ENCODE measurements at places on chromosomes 12 and 14. TPM values are rescaled to one million over a fixed set of nuclear protein-coding genes. Genes with fewer than 3 reads are reported as not detected.

DNA sequence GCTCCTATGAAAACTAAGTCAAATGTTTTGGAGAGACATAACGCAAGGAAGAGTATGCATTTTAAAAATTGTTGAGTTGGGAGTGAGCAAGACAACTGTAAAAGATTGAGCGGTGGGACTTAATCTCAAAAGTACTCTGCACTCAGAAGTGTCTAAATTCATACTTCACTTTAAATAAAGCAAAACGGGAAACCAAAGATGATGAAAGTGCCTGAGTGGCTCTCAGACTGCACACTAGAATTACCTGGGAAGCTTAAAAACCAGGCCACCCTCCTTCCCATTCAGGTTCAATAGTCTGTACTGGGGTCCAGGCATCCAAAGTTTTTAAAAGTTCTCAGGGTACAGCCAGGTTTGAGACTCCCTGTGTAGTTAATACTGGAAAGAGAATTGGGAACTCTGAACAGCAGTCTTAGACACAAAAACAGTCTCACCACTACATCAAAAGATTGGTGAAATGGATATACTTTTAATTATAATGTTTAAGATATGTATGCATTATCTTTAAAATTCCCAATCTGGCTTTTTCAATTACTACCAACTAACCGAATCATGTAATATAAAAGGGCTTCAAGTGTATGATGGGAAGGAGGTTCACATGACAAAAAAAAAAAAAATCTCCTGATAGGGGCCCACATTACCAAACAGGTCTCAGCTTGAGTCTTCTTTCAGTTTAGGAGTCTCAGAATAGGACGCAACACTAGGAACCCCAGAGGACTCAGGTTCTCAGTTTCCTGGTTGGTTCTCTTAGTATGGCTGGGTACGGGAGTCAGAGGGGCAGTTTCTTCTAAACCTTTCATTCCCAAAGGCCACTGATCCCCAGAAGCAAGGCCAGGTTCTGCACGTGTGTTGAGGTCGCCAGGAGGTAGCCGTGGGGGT is 1.0 kb downstream of the HOMEZ start:
- DNase-seq, result no peak

DNA sequence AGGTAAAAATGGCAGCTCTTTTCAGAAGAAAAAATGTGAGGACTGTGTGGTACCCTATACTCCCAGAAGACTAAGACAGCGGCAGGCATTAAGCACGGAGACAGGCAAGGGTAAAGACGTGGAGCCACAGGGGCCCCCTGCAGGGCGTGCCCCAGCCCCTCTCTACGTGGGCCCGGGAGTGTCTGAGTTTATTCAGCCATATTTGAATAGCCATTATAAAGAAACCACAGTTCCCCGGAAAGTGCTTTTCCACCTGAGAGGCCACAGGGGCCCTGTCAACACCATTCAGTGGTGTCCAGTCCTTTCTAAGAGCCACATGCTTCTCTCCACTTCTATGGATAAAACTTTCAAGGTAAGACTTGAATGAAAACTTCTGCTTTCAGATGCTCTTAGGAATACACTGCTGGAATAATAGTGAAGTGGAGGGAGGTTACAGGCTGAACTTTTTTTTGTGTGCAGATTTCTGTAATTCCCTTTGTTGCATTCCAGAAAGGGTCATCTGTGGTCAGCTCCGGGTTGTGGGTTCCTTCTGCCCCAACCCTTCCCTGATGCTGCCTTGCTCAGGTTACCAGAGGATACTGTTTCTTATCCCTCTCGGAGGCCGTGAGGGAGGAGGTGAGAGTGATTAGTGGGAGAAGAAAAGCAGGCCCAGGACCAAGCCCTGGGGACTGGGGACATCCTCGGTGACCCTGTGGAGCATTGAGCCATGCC is 58.4 kb downstream of the SLC25A47 start:
- DNase-seq, result no peak

- no peak for DNase-seq
Measured at GRCh38 chr12:58640314-58640713, 280.0 kb downstream of the LRIG3 start.

- no peak for DNase-seq
Measured at GRCh38 chr12:28750946-28751685, 398.0 kb upstream of the FAR2 start.

Gene PDZRN4
- total RNA-seq, result not detected

DNA sequence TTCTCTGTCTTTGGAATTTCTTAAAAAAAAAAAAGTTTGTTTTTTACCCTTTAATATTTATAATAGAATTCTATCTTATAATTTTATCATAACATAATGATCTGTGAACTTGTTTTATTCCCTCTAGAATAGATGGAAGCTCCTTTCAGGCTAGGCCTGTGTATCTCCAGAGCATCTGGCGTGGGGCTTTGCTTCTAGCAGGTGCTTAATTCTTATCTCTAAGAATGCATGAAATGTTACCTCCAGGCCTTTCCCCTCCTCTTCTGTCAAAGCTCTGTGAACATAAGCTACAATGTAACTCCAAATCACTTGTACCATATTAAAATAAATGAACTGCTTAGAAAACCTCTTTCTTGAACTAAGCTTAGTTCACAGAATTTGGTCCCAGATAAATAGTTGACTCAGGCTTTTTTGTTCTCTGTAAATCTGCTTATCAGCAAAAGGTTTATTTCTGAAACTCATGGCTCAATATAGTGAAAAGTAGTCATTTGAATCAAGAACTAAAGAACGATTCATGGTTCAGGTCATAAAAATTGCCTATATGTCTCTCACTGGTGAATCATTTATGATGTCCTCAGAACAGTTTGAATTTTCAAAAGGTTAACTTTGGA is 407.1 kb downstream of the TRHDE start:
- DNase-seq, result no peak

Gene ACOT6
- total RNA-seq, result not detected

DNA sequence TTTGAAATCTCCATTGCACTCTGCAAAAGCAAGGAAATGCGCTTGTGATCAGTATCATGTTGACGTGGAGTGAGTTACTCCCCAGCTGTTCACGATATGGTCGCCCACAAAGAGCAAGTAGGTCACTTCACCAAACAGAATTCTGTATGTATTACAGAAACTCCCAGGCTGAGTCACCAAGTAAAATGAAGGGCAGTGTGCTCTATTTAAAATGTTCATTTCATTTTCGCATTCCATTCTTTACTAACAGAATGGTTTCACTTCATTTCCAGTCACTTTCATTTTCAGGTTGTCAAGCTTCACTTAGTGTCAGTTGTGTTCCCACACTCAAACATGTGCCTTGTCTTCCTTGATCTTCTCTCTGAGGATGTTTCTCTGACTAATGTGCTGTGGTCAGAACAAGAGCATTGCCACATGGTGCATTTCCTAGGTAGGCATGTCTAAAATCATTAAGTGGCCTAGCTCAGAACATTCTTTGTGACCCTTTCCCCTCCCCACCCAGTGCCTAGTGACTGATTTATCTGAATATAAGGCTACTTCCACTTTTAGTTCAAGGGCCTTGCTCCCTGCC is 391.2 kb downstream of the RAD51B start:
- peak; percentile 81 for DNase-seq

DNA sequence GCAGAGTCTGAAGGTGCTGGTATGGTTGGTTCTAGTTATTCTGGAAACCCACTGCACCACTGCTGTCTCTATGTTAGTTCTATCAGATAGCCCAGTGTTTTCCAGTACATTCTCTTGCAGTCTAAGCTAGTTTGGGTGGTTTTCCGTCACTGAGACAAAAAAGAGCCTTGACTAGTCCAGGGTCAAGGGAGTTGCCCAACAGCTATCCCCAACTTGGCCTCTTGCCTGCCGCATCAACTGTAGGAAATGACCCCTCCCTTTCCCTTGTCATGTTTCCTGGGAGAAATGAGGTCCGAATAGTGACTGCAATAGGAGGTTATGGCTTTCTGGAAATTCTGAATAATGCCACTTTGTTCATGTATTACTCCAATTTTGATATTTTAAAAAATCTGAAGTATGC is 160.4 kb downstream of the EFCAB11 start:
- no peak for DNase-seq

DNA sequence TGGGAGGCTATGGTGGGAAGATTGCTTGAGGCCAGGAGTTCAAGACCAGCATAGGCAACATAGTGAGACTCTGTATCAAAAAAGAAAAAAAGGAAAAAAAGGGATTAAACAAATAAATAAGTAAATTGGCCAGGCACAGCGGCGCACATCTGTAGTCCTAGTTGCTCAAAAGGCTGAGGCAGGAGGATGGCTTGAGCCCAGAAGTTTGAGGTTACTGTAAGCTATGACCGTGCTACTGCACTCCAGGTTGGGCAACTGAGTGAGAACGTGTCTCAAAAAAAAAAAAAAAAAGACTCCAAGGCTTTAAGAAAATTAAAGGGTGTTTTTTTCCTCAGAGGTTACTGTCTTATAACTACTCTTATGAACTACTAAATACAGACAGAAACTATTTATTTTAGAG is 11.7 kb downstream of the BEST3 start:
- DNase-seq, result no peak

- no peak for DNase-seq
Measured at GRCh38 chr12:97309921-97310320, 152.7 kb upstream of the RMST start.

- no peak for DNase-seq
Measured at GRCh38 chr12:89831310-89832095, 122.9 kb upstream of the ATP2B1 start.

Data from natural killer cell treated with Interleukin-12 subunit alpha and Interleukin-12 subunit beta and Interleukin-15 and Interleukin-18, amount 100 ng/mL, for 72 hours (primary cell).